ENCODE measurements at places on chromosomes 7 and 10. TPM values are rescaled to one million over a fixed set of nuclear protein-coding genes. Genes with fewer than 3 reads are reported as not detected.

BUB3 gene
- 332 TPM for total RNA-seq

CDNF gene
- 3.8 TPM for total RNA-seq

SRRM3 gene
- not detected for total RNA-seq

NOLC1 gene
- 147 TPM for total RNA-seq

DDC gene
- 0.43 TPM for total RNA-seq

HUS1 gene
- total RNA-seq, result 33.7 TPM

PNLIPRP2 gene
- total RNA-seq, result not detected

EN2 gene
- not detected for total RNA-seq

LRIT1 gene
- total RNA-seq, result not detected

SPAM1 gene
- total RNA-seq, result not detected

DBNL gene
- total RNA-seq, result 123 TPM

CELF2 gene
- total RNA-seq, result 120 TPM

SLC13A1 gene
- not detected for total RNA-seq

GRID2IP gene
- 0.30 TPM for total RNA-seq

CDHR3 gene
- 0.71 TPM for total RNA-seq

CPED1 gene
- not detected for total RNA-seq

CPXM2 gene
- not detected for total RNA-seq

- DNase-seq, result no peak
Measured at GRCh38 chr7:20218279-20218678, 1.1 kb upstream of the MACC1 start.

DNA sequence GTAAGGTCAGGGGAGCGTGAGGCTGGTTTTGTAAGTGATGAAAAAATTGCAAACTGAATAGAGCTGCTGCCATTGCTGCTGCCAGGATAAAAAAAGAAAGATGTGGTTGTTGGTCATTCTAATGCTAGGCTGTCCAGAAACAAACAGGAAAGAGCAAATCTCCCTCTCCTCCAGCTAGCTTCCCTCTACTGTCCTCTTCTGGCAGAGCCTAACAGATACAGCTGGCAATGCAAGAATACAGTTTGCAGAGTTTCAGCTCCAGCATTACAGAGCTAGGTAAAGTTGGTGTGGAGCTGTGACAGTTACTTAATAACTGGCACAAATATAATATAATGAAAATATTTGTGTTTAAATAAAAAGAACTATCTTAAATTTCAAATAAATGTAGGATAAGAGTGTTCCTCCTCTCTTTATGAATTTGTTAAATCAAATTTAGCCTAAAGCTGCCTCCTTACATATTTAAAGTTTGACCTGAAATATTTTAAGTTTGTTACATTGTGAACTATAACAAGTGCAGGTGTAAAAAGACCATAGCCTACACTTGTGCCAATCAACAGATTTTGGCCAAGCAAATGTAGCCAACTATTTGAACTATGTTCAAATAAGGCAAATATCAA, 407.7 kb downstream of the SH2D4B start:
- DNase-seq, result no peak

- DNase-seq, result peak; percentile 56
Measured at GRCh38 chr7:2870471-2870931, 26.4 kb upstream of the GNA12 start.

- DNase-seq, result no peak
Measured at GRCh38 chr7:95534796-95535195, 49.1 kb downstream of the ASB4 start.

DNA sequence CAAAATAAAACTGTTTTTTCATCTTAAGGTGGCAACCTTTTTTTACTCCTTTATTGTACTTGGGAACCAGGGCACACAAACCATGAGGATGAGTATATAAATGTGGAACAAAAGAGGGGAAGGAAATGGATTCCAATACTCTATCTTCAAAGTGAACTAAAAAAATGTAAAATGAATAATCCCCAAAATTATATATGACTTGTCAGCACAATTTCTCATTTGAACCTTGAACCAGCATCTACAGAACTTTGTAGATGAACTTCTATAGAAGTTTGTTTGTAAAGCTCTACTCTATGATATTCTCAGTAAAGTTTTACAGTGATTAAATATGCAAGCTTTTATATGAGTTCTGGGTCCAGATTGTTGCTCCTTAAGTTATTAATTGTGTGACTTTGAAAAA, 218.2 kb upstream of the ETV1 start:
- no peak for DNase-seq

GRCh38 chr7:123039269-123039668, 43.8 kb upstream of the TAS2R16 start:
- no peak for DNase-seq

DNA sequence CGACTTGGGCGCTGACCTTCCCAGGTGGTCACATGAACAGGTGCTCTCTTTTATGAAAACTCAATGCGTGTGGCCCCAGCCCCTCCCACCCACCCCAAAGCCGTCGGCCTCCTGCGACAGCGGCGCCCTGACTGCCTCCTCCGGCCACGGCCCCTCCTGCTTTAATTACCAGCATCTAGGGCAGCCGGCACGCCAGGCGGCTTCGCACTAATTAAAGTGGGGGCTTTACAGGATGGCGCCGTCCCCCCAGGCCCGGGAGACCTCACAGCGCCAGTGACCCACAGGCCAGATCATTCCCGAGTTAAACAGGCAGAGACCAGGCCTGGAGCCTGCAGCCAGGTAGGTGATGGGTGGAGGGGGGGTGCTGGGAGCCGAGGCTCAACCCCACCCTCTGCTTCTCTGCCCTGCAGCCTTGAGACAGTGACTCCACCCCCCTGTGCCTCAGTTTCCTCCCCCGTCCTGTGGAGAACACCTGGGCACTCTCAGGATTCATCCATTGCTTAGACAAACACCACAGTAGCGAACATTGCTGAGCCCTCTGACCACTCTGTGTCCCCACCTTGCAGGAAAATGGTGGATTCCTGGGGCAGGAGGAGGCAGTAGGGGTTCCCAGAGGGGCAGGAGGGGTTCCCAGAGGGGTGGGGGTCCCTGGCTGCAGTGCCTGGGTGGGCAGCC, 100.8 kb downstream of the MICALL2 start:
- DNase-seq, result no peak

DNA sequence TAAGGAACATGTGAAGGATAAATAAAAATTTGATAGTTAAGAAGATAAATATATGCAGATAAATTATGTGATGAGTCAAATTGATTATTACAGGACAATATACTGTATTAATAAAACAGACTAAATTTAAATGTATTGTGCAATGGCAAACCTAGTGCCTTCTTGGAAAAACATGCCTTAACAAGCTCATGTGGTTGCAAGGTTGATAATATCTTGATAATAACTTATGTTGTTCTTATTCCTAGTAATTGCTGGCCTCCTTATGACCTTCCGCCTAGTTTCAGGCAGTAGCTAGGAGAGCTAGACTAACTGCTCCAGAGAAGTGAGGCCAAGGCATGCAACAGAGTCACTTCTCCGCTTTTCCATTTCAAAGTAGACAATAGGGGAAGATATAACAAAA, 7.6 kb upstream of the RAB11FIP2 start:
- no peak for DNase-seq

- DNase-seq, result no peak
Measured at GRCh38 chr10:110498982-110499795, 1.5 kb downstream of the DUSP5 start.

DNA sequence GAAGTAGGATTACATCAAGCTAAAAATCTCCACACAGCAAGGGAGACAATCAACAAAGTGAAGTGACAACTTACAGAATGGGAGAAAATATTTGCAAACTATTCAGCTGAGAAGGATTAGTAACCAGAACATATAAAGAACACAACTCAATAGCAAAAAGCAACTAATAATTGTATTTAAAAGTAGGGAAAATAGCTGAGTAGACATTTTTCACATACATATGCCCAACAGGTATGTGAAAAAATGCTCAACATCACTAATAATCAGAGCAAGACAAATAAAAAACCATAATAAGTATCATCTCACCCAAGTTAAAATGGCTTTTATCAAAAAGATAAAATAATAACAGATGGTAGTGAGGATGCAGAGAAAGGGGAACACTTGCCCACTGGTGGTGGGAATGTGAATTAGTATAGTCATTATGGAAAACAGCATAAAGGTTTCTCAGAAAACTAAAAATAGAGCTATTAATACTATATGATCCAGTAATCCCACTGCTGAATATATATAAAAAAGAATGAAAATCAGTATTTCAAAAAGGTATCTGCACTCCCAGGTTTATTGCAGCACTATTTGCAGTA, 784.5 kb upstream of the C7orf33 start:
- DNase-seq, result no peak

- no peak for DNase-seq
Measured at GRCh38 chr10:95606922-95607321, 45.8 kb upstream of the SORBS1 start.

DNA sequence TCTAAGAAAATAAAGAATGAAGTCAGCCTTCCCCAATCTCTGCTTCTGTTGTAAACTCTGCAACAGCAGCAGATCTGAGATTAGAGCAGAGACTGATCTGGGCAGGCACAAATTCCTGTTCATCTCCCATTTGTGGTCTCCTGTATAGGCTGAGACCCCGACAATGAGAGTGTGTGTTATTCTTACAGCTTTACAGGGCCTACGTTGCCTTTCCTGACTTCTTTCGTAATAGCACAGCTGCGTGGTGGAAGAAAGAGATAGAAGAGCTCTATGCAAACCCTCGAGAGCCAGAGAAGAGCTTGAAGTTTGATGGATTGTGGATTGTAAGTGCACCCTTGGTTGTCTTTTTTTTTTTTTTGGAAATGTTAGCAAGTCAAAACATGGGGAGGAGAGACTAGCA, 72.1 kb downstream of the PRSS58 start:
- DNase-seq, result no peak

DNA sequence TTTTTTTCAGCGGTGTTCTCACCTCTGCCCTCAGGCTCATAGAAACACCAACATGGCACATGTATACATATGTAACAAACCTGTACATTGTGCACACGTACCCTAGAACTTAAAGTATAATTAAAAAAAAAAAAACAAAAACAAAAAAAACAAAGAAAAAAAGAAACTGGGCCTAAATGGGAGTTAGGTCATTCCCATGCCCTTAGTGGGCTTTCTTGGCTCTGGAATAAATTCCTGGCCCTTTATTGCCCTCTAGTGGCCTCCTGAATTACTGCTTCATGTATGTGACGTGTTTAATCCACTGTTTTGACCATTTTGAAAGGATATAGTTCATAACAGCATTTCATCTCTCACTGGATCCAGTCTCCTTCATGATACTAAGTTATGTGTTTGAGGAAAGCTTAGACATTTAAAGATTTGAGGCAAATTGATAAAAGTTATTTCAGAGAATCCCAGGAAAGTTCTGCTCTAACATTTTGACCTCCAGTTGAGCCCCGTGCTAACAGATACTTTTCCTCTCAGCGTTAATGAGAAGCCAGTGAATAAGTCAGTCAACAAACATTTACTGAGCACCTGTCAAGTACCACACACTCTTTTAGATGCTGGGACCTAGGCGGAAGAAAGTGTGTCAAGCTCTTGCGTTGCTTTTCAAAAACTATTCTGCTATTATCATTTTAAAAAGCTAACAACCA, 54.7 kb upstream of the SYPL1 start:
- DNase-seq, result peak; percentile 54

- DNase-seq, result no peak
Measured at GRCh38 chr7:115679976-115680375, 350.6 kb downstream of the TFEC start.

DNA sequence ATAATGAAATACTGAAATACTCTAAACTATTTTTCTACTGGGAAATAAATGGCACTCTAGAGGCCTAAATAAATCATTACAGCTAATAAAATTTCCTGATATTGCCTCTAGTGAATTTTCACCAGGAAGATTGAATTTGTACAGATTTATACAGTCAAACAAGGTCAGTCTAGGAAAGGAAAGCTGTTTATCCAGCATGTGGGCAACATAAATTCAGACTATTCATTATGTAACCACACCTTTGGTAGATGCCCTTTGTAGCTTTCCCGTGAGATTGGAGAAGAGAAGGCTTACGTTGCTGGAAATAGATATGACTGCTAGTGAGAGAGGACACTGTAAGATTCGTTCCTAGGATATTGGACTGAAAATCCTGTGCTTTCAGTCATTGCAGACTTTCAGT, 35.2 kb upstream of the PNLIP start:
- DNase-seq, result no peak

- DNase-seq, result no peak
Measured at GRCh38 chr7:141837683-141838082, 3.6 kb downstream of the PRSS37 start.

- no peak for DNase-seq
Measured at GRCh38 chr7:4066626-4067475, 615.2 kb upstream of the FOXK1 start.

DNA sequence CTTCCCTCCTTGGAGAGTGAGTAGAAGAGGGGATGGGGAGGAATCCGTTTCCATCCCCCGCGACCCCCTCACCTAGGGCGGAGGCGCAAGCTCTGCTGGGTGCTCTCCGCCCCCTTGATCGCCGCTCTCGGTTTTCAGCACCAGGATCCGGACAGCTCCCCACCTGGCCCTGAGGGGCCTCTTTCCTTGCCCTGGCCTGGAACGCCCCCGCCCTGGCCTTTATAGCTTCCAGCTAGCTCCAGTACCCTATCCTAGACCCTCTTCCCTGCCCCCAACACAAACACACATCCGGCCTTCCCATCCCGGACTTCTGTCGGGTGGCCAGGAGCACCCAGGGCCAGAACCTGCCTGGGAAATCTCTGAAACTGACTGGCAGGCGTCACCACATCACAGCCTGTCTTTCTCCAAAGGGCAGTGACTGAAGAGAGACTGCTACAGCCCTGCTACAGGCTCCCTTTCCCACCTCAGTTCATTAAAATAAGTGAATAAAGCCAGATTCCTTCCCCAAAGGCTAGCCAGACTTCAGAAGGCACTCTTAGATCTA, 72.3 kb upstream of the LEP start:
- peak; percentile 22 for DNase-seq

DNA sequence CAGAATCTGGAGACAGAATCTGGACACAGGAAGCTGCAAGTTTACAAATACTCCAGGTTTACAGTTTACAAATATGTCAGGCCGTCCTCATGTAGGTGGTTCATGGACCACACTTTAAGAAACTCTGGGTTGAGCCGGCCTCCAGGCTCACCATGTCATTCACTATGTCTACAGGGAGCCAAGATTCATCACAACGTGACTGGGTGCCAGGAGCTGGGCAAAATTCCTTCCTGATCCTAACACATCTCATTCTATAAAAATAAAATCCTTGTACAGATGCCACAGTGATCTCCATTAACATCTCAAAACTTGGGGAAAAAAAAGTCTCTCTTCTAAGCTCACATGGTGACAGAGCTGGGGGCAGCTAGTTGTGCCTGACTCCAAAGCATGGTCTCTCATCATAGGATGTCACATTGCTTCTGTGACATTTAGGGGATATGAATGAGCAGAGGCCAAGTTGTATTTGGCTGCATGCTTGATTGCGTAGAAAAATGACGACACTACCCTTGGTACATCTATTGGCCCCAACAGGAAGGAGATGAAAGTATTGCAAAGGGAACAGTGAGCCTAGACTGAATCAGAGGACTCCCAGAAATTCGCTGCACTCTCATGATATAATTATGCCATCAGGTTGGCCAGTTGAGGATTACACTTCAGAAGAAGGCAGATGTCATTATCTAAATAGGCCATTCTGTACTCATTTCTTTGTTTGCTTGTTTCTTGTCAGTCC, 35.9 kb downstream of the MTURN start:
- no peak for DNase-seq

GRCh38 chr10:7788639-7789286, 786 bp downstream of the ATP5F1C start:
- DNase-seq, result no peak

GRCh38 chr7:66013938-66014337, 31.9 kb upstream of the GUSB start:
- no peak for DNase-seq

- DNase-seq, result no peak
Measured at GRCh38 chr10:11353006-11353896, 258.2 kb downstream of the USP6NL start.

Data from activated naive CD4-positive, alpha-beta T cell treated with anti-CD3 and anti-CD28 coated beads, Interleukin-2, amount 50 U/mL, for 72 hours (primary cell).